ENCODE measurements at places on chromosomes 12 and 14.

- no peak for DNase-seq
These were observed 340.0 kb downstream of the TRHDE start for GRCh38 chr12:72612171-72612570.

DNA sequence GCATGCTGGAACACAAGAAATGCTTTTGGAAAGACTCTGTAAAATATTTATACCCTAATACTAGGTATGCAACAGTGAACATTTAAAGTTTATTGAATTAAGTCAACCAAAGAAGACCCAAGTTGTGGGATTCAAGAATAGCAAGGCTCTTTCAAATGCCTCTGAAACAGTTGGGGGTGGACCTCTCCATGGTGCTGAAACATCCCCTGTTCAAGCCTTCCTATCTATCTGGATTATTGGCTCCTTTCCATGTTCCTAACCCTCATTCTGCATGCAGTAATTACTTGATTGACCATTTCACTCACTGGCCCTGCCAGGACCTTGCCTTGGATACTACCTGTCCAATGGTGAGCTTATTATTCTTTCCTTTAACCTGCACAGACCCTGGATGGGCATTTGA lies 349.7 kb downstream of the NRXN3 start:
- DNase-seq, result peak; percentile 23

GRCh38 chr12:16588812-16589211 lies 17.1 kb downstream of the LMO3 start:
- DNase-seq, result no peak

- no peak for DNase-seq
These were observed 128.3 kb downstream of the SAMD4A start for GRCh38 chr14:54695196-54695595.

DNA sequence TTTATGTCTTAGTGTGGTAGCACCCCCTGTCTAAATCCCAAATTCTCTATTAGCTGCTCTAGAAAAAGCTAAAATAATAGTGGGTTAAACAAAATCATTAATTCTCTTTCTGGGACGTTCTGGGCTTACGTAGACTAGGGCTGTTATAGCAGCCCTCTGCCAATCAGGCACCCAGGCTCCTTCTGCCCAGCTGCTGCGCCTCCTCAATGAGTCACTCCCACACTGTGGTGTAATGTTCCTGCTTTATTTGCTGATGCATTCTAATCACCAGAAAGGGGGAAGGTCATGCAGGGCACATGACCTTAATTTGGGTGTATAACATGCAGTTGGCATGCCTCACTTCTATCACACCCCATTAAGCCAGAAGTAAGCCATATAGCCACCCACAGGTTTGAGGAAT lies 294.5 kb downstream of the GALC start:
- no peak for DNase-seq

DNA sequence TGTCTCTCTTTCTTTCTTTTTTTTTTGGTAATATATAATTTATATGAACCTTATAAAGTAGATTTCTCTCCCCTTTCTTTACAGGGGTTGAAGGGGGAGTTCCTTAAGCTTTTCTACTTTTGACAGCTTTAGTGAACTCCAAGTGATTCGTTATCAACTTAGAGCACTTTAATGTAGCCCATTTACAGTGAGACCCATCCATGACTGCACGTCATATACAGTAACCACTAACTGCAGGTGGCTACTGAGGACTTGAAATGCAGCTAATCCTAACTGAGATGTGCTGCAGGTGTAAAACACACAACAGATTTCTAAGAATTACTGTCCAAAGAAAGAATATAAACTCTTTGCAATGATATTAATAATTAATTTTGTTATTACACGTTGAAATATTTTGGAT lies 582 bp downstream of the LRRIQ1 start:
- no peak for DNase-seq

DNA sequence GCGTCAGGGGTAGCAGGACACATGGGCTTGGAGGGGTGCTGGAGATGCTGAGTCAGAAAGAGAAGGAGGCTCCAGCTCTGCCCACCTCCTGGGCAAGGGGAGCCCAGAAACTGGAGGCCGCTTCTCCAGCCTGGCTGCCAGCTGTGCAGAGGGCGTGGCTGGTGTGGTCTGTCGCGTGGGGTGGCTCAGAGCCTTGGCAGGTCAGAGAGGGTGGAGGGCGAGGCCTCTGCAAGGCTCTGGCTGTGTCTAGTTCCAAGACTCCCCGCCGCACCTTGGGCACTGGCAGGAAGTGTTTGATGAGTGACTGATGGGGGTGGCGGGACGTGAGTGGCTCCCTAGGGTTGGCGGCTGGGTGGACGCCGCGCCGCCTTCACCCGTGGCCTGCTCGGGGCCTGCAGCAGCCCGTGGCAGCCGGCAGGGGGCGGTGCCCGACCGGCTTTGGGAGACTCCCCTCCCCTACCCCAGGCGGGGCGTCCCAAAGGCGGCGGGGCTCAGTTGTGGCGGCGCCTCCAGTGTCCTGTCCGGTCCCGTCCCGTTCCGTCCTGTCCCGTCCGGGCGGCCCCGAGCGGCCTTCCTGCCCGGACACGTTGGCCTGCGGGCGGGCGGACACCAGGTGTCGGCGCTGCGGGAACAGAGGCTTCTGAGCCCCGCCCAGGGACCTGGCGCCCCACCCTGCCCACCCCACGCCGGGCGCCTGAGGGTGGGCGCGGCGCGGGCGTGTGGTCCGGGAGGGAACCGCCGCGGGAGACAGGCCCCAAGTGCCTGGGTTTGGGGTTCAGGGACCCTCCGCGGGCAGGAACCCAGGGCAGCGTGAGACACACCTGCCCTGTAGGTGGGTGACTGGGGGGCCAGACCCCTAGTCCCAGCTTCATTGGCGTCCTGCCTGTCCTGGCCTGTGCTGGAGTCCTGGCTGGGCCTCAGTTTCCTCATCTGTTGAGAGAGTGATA lies 39.7 kb downstream of the KRT80 start:
- DNase-seq, result peak; percentile 38

GRCh38 chr12:49462083-49462744 lies 76.6 kb upstream of the KCNH3 start:
- DNase-seq, result peak; percentile 13

GRCh38 chr14:54867011-54867410 lies 35.6 kb downstream of the GCH1 start:
- DNase-seq, result no peak

GRCh38 chr12:4855121-4855924 lies 54.4 kb upstream of the KCNA1 start:
- DNase-seq, result peak; percentile 80

GRCh38 chr14:50335989-50336824 lies 24.1 kb downstream of the DMAC2L start:
- no peak for DNase-seq

DNA sequence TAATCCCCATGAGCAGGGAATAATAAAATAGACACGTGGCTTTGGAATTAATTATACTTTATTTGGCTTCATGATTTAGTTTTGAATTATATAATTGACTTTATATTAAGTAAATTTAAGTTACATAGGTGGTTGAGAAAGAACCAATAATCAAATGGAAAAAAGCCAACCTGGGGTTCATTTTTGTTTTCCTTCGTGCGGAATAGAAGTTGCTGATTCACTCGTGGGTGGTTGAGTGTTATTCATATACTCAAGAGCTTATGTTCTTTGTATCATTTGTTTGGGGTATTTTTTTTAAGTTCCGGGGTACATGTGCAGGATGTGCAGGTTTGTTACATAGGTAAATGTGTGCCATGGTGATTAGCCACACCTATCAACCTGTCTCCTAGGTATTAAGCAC lies 58.0 kb downstream of the ZNF664 start:
- DNase-seq, result no peak

DNA sequence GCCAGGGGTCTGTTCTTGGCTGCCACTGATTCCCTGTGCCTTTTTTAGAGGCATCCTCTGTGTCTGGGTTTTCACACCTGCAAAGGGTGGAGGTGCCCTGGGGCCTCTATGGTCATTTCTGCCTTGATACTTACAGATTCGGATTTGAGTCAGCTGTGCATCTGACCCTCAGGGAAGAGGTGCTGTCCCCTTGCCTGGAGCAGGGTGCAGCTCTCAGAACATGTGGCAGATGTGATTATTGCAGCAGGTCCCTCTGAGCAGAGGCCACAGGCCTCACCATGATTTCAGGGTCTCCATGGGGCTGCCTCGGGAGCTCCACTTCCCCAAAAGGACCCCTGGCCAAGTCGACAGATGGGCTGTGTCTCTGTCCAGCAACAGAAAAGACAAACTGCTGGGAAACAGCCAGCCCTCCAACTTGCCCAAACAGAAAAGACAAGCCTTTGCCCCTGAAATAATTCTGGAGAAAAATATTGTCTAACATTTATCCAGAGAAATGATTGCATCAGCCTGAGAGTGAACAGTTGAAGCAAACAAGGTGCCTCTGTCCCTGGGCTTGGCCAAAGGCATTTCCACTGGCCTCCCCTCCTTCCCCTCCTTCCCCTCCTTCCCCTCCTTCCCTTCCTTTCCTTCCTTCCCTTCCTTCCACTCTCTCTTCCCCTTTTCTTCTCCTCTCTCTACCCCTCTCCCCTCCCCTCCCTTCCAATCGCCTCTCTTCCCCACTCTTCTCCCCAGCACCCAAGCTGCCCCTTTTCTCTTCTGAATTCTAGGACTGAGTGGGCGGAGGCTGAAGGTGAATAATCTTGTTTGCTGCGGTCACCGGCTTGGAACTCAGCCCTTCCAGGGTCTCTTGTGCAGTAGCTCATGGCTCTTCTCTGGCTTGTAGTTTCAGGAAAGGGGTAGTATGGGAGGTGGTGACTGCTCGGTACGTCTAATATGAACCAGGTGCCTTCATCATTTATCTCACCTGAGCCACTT lies 676 bp downstream of the SERPINA3 start:
- DNase-seq, result no peak

- DNase-seq, result no peak
These were observed 29.6 kb upstream of the BICDL1 start for GRCh38 chr12:119959435-119959834.

- no peak for DNase-seq
These were observed 27.8 kb upstream of the BHLHE41 start for GRCh38 chr12:26152507-26153102.

DNA sequence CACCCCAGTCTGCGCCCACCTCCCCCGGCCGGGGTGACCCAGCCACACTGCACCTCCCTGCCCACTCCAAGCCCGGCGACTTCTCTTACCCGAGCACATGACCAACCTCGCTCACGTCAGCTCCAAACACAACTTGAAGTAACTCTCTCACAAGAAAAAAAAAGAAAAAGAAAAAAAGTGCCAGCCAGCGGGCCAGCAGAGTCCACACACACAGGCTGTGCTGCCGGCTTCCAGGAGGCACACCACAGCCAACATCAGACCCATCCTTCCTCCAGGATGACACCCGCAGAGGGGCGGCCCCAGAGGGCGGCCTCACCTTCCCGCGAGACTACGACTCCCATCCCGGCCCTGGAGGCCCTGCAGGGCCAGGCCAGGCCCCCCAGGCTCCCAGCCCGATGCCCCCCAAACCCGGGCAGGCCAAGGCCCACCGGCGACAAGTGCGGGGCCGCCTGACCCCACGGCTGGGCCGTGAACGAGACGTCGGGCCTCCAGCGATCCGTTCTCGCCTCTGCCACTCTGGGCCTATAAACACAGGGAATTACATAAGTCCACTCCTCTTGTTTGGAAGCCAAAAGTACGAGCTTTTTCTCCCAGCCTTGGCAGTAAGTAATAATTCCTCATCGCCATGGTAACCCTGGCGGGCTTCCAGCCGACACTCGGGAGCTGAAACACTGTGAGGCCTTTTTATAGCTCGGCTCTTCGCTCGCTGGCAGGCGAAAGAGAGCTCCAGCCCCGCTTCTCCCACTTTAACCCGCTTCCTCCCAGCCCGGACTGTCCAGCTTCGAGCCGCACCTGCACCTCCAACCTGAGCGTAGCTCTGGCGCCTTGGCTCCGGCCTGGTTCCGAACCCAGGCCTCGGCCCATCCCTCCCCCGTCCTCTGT lies 49.1 kb downstream of the NCOR2 start:
- peak; percentile 99 for DNase-seq

DNA sequence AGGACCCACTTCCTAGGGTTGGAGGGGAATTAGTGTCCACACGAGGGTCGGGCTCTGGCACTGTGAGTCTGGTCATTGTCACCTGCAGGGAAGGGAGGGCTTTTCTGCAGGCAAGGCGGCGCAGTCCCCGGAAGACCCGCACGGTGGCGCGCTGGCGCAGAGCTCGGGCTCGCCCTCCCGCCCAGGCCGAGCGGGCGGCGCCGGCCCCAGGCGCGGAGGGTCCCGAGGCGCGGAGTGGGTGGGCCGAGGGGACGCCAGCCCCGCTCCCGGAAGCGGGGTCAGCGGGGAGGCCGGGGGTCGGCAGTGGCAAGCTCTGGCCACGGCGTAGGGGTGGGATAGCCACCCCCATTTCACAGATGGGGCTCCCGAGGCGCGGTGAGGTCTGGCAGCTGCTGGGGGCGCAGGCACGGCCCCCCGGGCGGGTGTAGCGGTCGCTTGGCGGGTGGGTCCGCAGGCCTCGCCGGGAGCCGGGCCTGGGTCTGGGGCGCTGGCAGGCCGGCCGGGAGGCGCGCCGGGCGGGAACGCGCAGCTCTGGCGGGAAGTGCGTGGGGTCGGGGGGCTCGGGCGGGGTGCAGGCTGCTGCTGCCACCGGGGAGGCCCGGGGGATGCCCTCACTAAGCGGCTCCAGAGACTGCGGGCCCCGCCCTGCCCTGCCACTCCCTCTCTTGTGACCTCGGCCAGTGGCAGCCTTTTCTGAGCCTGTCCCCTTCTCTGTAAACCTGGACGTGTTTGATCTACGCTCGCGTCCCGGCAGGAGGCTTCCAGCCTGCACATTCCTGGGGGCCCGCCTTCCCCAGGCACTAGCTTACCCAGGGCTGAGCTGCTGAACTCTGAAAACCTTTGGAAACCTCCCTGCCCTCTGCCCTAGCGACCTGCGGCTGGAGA lies 46.1 kb downstream of the CYP46A1 start:
- DNase-seq, result peak; percentile 71

DNA sequence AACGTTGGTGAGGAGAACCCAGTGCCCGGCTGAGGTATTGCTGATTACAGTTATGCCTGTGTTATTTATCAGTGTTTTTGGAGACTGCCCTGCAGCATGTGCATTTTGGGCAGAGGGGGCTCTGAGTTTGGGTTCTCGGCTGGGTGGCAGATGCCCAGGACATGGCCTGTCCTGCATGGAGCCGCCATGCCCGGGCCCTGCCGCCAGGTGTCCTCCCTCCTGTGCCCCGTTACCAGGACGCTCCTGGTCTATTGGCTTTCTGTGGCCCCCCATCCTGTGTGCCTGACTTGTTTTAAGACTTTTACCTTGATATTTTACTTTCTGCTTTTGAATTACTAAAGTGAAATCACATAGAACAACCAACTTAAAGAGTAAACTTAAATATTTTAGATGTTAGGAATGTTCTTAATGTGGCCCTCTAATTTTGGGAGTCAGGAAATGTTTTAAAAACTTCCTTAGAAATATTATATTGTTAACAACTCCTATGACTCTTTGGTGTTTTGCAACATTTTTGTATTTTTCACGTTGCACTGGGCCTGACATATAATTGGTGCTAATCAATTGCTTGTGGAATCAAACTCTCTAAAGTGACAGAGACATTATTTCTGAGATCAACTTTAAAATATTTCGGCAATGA lies 51.8 kb downstream of the PRIMA1 start:
- no peak for DNase-seq

GRCh38 chr14:32588448-32589320 lies 259.6 kb downstream of the AKAP6 start:
- DNase-seq, result no peak

DNA sequence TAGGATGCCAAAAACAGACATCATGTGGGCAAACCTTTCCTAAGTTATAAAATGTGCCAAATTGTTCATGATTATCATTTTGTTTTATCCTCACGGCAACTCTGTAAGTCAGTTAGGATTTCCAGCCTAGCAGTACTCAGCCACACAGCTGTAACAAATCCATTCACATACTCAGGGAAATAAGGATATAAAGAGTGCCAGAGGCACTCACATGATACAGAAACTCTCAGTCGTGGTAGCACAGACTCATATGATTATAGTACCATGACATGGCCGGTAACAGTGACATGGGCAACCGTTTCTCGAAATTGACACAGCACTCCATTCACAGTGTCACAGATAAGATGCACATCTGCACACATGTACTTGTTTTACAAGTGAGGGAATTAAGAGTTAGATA lies 344.2 kb downstream of the LRIG3 start:
- no peak for DNase-seq
